ENCODE measurements at places on chromosomes 5 and 9.

DNA sequence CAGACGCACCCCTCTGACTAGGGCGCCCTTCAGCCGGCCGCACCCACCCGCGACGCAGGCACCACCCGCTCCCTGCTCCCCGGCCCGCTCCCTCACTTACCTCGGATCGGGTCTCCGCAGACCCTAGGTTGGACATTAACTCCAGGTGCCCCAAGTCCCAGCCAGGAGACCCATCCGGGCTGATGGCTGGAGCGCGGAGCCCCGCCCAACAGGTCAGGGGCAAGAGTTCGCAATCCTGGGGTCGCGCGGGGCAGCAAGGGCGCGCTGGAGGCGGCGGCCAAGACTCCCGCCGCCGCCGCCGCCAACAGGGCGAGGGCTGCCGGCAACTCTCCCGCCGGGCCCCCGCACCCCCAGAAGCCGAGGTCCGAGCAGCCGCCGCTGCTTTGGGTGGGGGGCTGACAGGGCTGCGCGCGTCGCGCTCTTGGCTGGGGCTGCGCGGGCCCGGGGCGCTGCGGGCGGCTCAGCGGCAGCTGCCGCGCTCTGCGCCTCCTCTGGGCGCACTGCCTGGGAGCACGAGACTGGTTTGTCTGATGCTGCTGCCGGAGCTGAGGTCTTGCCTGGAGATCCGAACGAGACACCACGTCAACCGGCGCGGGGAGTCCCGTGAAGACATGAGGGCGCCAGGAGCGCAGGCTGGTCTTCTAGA, at the start of gene GDNF:
Gene GDNF, minus strand, starts transcription at position 635 of the 646 bp plus-strand sequence. CDS start 5,245 bp downstream, outside the sequence.
- DNase-seq, result no peak

DNA sequence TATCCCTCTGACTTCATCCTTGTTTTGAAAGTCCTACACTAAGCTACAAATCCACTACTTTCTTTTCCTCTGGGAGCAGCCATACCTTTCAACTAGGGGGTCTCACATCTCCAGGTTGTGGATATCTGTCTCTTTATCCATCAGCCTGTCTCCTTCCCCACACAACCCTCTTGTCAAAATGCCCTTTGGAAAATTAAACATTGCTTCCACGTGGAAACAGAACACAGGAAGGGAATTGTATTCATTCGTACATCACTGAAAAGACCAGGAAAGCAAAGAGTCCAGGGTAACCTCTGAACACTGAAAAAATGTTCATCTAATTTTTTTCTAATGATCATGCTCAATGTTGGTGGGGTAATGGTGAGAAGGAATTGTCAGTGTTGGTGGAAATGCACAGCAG, 203.6 kb downstream of the NR3C1 start:
- DNase-seq, result no peak

- DNase-seq, result no peak
These were observed 8.2 kb upstream of the FST start for GRCh38 chr5:53472279-53472678.

- DNase-seq, result no peak
These were observed 2209.2 kb downstream of the MAT2B start for GRCh38 chr5:165714598-165714997.

DNA sequence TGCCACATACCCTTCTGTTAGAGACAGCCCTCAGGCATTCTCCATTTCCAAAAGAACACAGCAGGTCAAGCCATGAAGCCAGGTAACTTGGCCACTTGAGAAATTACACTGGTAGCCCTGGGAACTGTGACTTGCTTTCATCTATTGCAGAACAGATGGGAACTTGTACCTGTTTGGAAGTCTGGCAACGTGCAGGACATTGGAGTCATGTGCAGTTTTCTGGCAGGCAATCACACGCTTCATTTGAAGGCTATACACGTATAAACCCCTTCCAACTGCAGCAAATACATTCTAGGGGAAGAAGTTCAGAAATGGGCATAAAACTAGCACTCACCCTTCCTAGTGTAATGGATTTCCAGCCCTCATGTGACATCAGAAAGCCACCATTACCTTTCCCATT, 54.0 kb downstream of the WDR41 start:
- no peak for DNase-seq

DNA sequence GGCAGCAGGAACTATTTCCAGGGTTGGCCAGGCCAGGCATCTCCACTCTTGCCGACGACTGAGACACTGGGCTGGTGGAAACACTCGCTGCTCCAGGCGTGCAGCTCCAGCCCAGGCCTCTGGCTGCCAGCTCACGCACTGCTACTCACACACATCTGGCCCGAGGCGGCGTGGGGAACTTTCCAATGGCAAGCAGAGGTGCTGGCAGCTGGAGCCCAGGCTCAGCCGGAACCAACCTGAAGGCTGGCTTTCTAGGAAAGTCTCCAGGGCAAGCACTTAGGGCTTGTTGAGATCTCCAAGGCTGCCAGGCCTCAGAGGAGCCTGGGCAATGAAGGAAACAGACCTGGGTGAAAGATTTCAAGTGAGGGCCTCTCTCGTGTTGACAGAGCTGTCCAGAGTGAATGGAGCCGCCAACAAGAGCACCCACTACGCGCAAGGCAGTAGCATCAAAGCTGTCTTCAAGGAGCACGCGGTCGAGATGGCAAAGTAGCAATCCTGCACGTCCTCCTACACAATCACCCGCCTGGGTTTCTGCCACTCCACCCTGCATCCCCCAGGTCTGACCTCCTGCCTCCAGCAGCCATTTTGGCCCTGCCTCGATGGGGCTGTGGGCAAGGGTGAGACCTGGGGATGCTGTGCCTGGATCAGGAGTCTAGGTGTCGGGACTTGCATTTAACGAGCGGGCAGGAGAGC, 14.4 kb downstream of the SH3PXD2B start:
- no peak for DNase-seq

GRCh38 chr5:158837908-158838307, 261.8 kb downstream of the EBF1 start:
- DNase-seq, result no peak

GRCh38 chr9:114746591-114747346, 59.1 kb downstream of the TNFSF15 start:
- peak; percentile 20 for DNase-seq

- no peak for DNase-seq
These were observed 169.0 kb downstream of the FBXL17 start for GRCh38 chr5:108212775-108213346.

GRCh38 chr5:145558288-145558687, 276.9 kb downstream of the PRELID2 start:
- no peak for DNase-seq

DNA sequence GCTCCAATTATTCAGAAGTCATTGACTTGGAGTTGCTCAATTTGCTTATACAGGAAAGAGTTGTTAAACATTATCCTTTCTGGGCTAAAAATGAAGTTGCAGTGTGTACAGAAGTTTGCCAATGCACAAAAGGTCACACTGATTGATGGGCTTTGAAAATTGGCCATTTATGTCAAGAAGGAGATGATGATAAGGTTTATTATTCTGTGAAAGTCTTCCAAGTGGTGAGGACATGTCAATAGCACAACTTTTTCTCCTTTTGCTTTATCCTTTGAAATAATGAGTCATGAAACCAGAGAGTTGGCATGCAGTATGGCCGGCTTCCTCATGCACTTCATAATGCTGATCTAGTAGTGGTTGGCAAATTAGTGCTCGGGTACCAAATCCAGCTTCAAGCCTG, 848.5 kb upstream of the WWC1 start:
- DNase-seq, result no peak

DNA sequence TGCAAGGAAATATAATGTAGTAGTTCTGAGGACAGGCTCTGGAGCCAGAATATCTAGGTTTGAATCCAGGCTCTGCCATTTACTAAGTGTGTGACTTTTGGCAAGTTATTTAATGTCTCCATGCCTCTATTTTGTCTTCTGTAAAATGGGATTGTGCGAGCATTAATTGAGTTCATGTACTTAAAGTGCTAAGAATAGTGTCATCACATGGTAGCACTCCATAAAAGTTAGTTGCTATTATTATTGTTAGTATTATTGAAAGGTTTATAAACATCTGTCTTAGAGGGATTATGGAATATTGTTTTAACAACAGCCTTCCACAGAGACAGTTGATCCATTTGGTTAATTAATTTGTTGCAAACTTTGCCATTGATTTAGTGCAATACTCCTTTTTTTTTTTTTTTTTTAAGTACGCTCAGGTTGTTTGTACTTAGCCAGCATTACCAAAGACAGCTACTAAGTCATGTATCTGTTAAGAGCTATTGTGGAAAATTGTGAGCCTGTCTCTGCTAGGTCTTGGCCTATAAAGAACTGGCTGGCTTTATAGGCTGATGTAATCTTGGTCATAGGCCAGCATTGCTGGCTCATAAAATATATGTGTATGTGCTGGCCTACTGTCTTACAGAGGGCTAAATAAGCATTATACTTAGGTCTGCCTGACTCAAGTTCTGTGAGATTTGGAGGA, 174.7 kb downstream of the WDR70 start:
- DNase-seq, result no peak

- no peak for DNase-seq
These were observed 898 bp downstream of the STC2 start for GRCh38 chr5:173327084-173327947.

DNA sequence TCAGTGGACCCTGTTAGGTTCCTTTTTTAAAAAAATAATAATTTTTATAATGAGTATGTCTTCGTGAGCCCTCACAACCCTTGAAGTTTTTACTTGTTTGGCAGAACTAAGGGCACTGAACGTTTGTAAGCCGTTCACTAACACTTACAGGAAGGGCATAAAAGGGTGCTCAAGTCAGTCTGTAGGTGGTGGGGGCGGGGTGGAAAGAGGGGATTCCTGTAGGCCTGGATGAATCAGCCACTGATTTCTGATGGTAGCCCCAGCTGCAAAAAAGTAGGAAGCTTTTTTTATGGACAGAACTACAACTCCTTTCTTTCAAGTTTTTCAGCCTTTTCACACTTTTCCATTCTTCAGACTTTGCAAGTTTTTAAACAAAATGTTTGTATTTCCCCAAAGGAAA, 35.8 kb downstream of the PIK3R1 start:
- no peak for DNase-seq

DNA sequence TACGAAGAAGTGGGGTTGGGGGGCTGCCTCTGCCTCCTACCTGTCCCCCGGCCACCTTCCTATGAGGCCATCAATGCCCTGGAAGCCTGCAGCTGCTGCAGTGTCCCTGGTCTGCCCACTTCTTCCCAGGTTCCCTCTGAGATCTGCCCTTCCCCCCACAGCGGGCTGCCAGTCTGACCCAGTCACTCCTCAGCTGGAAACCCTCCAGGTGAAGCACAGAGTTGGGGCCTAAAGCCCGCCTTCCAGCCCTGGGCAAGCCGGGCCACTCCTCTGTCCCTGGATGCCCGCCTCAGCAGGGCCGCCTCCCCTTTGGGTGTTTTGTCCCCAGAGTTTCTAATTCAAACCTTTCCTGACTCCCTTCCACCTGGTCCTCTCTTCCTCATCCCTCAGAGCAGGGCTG, 137.0 kb downstream of the RXRA start:
- no peak for DNase-seq

DNA sequence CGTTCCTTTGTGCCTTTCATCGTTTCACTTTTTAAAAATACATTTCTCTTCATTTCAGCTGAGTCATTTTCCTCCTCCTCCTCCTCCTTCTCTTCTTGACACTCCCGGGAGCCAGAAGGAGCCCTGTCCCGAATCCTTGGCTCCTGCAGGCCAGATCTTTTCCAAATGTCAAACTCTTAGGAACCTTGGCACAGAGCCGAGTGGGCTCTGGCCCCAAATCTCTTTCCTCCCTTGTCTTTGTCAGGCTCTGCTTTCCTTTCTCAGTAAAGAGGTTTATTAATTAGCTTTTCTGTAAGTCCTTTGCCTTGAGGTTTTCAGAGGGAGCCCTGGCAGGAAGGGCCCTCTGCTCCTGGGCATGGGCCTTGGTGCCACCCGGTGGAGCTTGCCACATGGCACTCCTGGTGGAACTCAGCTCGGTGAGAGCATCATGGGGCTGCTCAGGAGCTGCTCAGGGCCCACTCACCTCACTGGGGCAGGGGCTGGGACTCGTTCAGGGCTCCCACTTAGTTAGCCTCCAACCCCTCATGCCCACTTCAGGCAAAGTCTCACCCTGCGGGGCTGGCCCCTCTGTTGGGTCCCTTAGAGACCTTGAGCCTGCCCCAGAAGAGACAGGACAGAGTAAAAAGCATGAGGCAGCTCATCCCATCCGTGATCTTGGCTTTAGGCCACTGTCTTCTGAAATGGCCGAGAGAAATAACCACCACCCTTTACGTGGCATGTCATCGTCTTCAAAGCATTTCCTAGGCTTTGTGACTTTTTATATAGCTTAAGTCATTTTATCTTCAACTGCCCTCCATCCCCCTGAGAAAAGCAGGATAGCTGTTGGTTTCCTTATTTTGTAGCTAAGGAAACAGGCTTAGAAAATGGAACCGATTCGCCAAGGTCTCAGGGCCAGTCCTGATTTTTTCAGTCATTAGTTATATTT, 17.1 kb downstream of the STC2 start:
- no peak for DNase-seq

- no peak for DNase-seq
These were observed 243.3 kb upstream of the ACTBL2 start for GRCh38 chr5:57725658-57726504.

DNA sequence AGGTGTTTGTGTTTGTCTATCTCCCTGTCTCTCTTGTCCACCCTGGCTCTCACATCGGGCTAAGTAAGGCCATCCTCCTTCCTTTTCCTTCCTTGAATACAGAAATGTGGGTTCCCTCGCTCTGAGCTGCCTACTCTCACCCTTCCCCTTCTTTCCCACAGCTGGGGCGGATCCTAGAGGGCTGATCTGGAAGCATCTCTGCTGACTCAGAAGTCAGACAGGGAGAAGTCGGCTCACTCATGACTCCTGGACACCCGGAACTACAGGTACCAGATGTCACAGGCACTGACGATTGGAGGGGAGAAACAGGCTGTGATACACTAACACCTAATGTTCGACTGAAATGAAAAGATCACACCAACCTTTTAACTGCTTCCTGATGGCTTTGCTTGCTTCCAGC, 41.3 kb downstream of the PTPN3 start:
- DNase-seq, result no peak

DNA sequence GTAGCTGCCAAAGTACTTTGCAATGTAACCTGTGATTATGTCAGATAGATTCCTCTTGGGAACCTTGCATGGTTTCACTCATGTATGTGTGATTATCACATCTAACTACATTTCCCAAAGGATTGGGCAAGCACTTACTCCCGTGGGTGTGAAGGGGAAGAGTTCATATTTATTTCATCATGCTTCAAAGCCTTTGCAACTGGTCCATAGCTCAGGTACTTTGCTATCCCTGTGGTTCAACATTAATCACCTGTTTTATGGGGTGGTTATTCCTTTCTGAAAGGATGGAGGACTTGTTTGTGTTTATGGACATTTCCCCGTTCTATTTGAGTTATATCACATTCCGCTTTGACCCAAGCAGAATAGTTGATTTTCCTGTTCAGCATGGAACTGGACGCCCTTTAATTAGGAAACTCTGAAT, 13.6 kb upstream of the ERMP1 start:
- DNase-seq, result no peak
